Subcutaneous adipose tissue (tissue), 4 donors: ENCODE measurements at places on chromosomes 7 and 10. TPM values are rescaled to one million over a fixed set of nuclear protein-coding genes. Genes with fewer than 3 reads are reported as not detected.

The CADPS2 gene
- total RNA-seq: 14.3 TPM

The DNAJC12 gene
- not detected for total RNA-seq

The VSIR gene
- total RNA-seq: 54.1 TPM

The FGFR2 gene
- total RNA-seq: 11.3 TPM

The PTPN20 gene
- total RNA-seq: 4.2 TPM

The FRAT1 gene
- total RNA-seq: 5.8 TPM

The SSC4D gene
- 11.1 TPM for total RNA-seq

The MSMB gene
- total RNA-seq: not detected

The VSTM4 gene
- total RNA-seq: 13.4 TPM

The OR2A5 gene
- not detected for total RNA-seq

The VAX1 gene
- total RNA-seq: not detected

The AVPI1 gene
- 29.5 TPM for total RNA-seq

The CRTAC1 gene
- 0.51 TPM for total RNA-seq

The RADIL gene
- total RNA-seq: 5.5 TPM

The CUEDC2 gene
- total RNA-seq: 38.8 TPM

The LLCFC1 gene
- total RNA-seq: not detected

The JAKMIP3 gene
- total RNA-seq: 0.17 TPM

The OR2A12 gene
- total RNA-seq: not detected

The VSTM2A gene
- total RNA-seq: not detected

The HOXA11 gene
- total RNA-seq: 1.8 TPM

The HOXA3 gene
- 3.9 TPM for total RNA-seq

The CALCR gene
- 0.34 TPM for total RNA-seq

The PCDH15 gene
- total RNA-seq: not detected

The ST8SIA6 gene
- 1.3 TPM for total RNA-seq

The FFAR4 gene
- total RNA-seq: 1.1 TPM

The OR9A2 gene
- total RNA-seq: not detected

The ADRA2A gene
- total RNA-seq: 59.3 TPM

The SPDYE6 gene
- not detected for total RNA-seq
